Naive thymus-derived CD4-positive, alpha-beta T cell (primary cell): ENCODE measurements at places on chromosomes 16 and 17. TPM values are rescaled to one million over a fixed set of nuclear protein-coding genes. Genes with fewer than 3 reads are reported as not detected.

GRCh38 chr16:2481676-2482075 lies 6.7 kb downstream of the TBC1D24 start:
- H3K4me1 ChIP-seq = peaks cover 4% of the 10 kb centered on the region
- no peak overlapping the region for H3K4me3 ChIP-seq
- H3K36me3 ChIP-seq = no peaks in the 10 kb centered on the region
- no peak overlapping the region for H3K27ac ChIP-seq
- no peak for DNase-seq

GRCh38 chr17:34974794-34975785 lies 5.2 kb upstream of the LIG3 start:
- no peaks in the 10 kb centered on the region for H3K36me3 ChIP-seq
- no peak overlapping the region for H3K27ac ChIP-seq
- no peak overlapping the region for H3K4me3 ChIP-seq
- peaks cover 4% of the 10 kb centered on the region for H3K4me1 ChIP-seq

DNA sequence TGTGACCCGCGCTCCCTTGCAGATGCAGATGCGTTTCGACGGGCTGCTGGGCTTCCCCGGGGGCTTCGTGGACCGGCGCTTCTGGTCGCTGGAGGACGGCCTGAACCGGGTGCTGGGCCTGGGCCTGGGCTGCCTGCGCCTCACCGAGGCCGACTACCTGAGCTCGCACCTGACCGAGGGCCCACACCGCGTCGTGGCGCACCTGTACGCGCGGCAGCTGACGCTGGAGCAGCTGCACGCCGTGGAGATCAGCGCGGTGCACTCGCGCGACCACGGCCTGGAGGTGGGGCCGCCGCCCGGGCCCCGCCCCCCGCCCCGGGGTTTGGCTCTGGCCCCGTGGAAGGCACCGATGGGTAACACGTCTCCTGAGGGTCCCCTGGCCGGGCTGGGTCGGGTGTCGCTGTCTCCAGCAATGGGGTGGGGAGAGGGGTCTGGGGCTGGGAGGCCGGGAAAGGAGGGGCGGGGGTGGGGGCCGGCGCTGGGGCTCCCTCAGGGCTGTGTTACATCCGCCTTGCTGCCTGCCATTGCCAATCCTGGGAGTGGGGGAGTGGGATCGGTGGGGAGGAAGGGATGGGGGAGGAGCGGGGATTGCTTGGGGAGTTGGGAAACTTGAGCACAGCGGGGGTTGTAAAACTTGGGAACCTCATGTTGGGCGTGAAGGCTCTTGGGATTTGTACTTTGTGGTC lies 737 bp downstream of the NUDT16L1 start:
- H3K27ac ChIP-seq = peak overlapping the region; percentile 93
- H3K4me3 ChIP-seq = peak overlapping the region; percentile 79
- H3K36me3 ChIP-seq = no peaks in the 10 kb centered on the region
- H3K27me3 ChIP-seq = no peaks in the 10 kb centered on the region
- DNase-seq = peak; percentile 59

SPATA20 gene
- 16.4 TPM for total RNA-seq

KRTAP4-1 gene
- total RNA-seq = not detected in 2 replicates
